AML-193 (cell line): ENCODE measurements at places on chromosomes 12 and 14.

GRCh38 chr14:92160619-92161018, 38.9 kb downstream of the CPSF2 start:
- DNase-seq: peak; percentile 12

DNA sequence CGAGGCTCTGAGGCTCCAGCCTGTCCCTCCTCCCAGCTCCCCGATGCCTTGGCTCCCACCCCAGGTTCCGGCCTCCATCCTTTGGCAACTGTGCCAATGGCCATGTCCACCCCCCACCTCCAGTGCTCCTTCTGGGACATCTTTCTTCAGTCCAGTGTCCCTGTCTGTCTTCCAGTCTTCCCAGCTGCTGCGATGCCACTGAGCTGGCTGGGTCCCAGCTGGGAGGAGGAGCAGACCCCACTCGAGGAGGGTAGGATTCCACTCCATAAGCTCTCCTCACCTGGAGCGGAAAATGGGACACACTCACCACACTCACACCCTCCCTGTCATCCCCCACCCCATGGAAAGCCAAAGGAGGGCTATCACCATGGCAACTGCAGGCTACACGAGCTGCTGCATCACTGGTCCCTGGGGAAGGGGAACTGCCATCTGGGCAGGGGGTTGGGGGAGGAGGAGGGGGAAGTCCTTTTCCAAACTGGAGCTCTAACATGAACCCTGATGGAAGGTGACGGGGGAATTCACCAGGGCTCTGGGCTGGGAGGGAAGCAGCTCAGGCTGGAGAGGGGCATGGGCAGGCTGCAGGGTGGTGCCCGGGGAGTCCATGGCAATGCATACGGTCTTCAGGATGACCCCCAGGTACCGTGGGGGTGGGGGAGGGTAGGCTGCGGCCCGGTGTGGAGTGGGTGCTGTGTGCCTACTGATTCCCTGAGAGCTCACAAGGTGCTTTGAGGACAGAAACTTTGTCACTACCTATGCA, 94.3 kb downstream of the LRRC74A start:
- DNase-seq: no peak

DNA sequence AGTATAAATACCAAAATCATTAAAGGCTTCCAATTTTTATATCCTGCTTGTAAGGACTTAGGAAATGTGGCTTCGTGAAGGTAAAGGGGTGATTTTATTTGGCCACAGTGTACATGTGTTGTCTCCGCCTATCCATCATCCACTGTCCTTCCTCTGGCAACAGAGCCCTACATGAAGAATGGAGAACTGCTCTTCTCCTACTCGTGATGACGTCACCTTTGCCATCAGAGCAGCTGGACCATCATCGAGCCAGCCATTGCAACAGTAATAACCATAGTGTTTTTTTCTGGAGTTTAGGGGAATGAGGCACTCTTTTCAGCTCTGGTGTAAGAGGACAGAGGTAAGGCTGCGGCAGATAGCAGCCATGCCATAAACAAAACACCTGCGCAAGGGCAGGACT, 19.2 kb downstream of the ITPR2 start:
- DNase-seq: no peak

DNA sequence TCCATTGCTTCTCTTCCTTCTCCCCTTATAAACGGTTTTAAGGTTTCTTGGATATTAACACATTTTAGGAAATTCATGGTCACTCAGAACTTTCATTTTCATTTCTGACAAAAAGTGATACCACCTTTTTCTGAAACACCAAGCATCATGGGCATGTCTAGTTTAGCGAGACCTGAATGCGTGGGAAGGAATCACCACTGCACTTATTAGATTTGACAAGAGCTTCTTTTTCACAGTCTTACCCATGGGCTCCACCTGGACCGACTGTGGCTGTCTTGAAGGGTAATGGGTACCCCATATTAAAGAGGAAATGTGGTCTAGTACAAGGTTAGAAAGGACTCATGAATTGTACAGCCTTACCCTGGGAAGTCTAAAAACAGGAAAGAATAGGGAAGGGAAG, 95.4 kb downstream of the KCNK10 start:
- no peak for DNase-seq

DNA sequence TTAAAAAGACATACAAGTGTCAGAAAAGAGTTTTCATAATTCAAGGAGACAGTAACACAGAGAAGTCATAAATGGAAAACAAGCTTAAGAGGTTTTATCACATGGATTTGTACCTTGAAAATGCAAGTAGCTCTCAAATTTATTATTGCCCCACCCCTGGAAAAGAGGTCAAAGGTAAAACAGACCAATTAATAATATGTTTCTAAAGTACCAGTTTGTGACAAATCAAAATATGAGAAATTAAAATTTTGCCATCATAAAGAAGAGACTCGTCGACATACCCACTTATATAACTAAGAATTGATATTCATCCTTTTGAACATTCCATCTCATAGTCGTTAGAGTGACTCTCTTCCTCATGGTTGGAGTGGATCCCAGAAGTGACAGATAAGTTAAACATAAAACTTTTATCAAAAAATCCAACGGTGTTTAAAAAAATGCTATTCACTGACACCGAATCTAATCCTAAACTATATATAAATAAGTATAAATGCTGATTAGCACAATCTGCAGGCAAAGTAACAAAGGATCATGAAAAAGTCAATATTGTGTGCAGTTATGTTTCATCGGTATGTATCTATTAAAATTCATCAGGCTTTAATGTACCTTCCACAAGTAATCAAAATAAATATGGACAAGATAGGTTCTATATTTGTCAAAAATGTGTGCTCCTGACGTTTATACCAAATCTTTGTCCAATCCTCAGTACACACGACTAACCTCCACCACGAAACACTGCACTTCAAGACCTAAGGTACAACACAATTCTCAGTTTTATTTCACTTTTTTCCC, 2.3 kb downstream of the CORO1C start:
- DNase-seq: no peak

- no peak for DNase-seq
Observed at GRCh38 chr14:48857366-48857765, 728.8 kb downstream of the RPS29 start.

- DNase-seq: no peak
Observed at GRCh38 chr14:99213527-99213971, 58.4 kb downstream of the BCL11B start.
